ENCODE measurements at places on chromosomes 11 and 22. TPM values are rescaled to one million over a fixed set of nuclear protein-coding genes. Genes with fewer than 3 reads are reported as not detected.

The MYOD1 gene
- not detected for total RNA-seq

The CALCA gene
- 0.36 TPM for total RNA-seq

DNA sequence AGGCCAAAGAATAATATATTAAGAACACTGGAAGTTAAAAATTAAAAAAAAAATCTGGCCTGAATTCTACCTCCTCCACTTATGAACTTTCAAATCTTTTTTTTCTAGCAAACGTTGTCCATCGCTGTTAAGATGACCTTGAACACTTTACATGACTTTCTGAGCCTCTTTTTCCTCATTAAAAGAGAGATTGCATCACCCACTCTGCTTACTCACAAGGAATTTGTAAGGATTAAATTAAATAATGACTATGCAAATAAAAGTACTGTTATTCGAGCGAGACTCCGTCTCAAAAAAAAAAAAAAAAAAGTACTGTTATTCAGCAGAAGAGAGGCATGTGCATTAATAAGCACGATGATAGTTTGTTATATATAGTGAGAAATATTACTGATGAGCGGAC, 285.1 kb upstream of the CCDC90B start:
- DNase-seq = no peak

- DNase-seq = no peak
These were observed 816.3 kb downstream of the NTM start for GRCh38 chr11:132186699-132187098.

- DNase-seq = no peak
These were observed 38.3 kb downstream of the USP35 start for GRCh38 chr11:78226684-78227680.
